ENCODE measurements at places on chromosomes 1 and 21.
A peak's percentile ranks its signal among the peaks of the same experiment; 100 is the strongest.

- DNase-seq: no peak
Observed at GRCh38 chr1:30336550-30337323, 386.6 kb downstream of the MATN1 start.

DNA sequence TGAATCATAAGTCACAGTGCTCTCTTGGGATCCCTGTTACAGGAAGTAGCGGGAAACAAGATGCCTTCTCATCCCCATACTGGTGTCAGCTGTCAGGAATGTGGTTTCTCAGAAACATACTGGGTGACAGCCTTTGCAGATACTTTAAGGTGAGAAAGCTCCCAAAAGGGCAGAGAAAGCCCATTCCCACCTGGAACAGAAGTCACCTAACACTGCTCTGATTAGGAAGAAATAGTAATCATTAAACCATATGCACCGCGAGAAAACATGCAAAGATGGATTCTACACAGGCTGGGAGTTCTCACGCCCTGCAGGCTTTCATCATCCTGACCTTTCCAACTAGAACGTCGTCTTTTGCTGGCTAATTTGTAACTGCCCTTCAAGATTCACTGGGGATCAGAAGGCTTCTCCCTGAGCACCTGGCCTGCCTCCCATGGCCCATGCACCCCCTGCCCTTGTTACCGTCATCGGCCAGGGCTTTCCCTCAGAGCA lies 46.2 kb upstream of the SLC44A3 start:
- no peak for DNase-seq

DNA sequence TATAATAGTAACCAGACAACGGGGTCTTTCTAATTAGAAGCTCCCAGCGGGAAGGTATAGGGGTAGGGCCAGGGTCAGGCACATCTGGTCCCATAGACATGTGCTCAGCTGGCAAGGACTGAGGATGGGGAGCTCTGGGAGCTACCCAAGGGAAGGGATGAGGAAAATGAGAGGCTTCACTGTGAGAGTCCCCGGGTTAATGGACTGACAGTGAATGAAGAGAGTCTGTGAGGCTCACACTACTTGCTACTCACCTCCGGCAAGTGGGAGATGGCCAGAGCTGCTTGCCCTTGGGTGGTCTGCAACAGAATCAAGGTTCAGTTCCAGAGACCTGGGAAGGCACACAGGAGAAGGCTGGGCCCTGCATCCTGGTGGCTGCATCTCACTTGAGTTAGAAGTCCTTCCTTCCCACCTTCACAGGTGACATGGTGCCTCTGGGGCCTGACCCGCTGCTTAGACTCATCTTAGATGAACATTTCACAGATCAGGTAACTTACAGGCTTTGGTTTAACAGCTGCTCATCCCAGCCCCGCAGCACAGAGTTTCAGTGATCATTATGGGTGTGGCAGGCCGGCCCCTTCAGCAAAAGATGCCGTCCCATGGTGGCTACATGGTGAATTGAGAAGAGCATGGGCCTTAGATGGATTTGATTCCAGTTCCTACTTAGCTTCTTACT lies 31.7 kb downstream of the EIF2D start:
- peak; percentile 68 for DNase-seq

- no peak for DNase-seq
Observed at GRCh38 chr21:43903451-43904091, 38.5 kb downstream of the AGPAT3 start.

- DNase-seq: no peak
Observed at GRCh38 chr1:243393096-243393495, 137.3 kb downstream of the SDCCAG8 start.

- peak; percentile 84 for DNase-seq
Observed at GRCh38 chr1:145996433-145997015, at the start of gene TXNIP. TSS of gene TXNIP (minus strand) at chr1:145996579. CDS start at chr1:145996266, 313 bp downstream.

- DNase-seq: no peak
Observed at GRCh38 chr1:96552451-96552850, 169.1 kb upstream of the PTBP2 start.

GRCh38 chr21:43925609-43926008 lies 60.6 kb downstream of the AGPAT3 start:
- no peak for DNase-seq

GRCh38 chr1:202860744-202861419 lies 28.1 kb downstream of the RABIF start:
- DNase-seq: peak; percentile 34

DNA sequence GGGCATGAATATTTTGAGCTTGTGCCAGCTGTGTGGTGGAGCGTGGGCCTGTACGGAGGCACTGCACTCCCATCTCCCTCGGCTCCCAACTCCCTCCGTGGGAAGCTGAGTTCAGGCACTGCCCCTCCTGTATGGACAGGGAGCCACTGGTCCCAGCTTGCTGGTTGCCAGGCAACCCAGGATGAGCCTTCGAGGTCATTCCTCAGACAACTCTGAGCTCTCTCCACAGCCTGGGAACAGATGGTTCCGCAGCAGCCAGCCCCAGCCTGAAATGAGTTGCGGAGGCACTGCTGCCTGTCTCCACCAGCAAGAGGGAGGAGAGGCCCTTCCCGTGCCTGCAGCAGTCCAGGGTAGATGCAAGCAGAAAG lies 58.4 kb upstream of the TENT5B start:
- no peak for DNase-seq

DNA sequence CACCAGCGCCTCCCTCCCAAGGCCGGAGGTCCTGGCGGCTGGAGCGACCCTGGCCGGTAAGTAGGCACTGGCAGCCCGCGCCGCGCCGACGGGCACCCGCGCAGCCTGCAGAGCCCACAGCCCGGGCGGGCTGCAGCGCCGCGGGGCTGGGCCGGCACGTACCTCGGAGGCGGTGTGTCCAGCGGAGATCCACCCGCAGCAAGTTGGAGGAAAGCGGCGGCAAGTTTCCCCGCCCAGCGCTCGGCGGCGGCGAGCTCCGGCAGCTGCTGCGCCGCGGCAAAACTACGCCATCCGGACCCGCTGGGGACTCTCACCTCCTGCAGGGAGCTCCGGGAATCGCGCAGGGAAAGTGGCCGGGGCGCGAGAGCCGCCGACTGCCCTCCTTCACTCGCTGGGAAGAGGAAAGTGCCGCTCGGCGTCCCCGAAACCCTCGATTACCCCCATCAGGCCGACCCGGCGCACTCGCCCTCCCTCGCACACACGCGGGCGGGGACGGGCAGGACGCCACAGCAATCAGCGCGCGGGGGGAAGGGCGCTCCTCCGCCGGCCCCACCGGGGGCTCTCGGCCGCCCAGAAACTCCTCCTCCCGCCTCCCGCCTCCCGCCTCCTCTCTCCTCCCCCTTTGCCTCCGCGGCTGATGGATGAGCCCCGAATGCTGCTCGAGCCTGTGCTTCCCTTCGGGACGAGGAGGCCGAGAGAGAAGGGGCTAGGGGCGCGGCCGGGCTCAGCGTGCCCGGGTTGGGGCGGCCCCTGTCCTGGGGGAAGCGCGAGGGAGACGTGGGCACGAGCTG lies at the start of gene TGFBR3:
TSS of gene TGFBR3 (minus strand) at position 436 of the 791 bp plus-strand sequence. CDS start 24,620 bp downstream, outside the sequence.
- peak; percentile 81 for DNase-seq

DNA sequence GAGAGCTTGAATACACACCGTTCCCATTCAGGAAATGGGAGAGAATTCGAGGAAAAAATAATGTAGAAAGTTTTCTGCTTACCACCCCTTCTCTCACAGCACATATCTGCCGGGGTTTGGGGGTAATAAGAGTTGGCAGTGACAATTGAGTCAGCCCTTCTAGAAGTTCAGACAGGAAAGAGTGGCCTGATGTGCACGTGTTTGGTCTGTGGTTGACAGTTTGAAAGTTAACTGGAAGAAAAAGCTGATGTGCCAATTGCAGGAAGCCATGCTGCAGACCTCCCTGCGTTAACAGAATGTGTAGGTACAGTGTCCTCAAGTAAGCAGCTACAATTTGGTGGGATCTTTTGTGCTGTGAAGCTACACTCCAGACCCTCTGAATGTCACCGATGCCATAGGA lies 50.9 kb downstream of the DHX9 start:
- DNase-seq: no peak

Data from activated T-cell treated with anti-CD3 and anti-CD28 coated beads, Interleukin-2, amount 50 U/mL, for 1 hour (primary cell).